ENCODE measurements at places on chromosomes 5 and 9. TPM values are rescaled to one million over a fixed set of nuclear protein-coding genes. Genes with fewer than 3 reads are reported as not detected.

The GNA14 gene
- polyA plus RNA-seq: 16.6 TPM

The TAF11L10 gene
- not detected for polyA plus RNA-seq

The ZFP2 gene
- polyA plus RNA-seq: 9.9 TPM

The JAK2 gene
- 17.2 TPM for polyA plus RNA-seq

The HTR1A gene
- not detected for polyA plus RNA-seq

The EIF4E1B gene
- polyA plus RNA-seq: not detected

The C9orf153 gene
- polyA plus RNA-seq: 0.15 TPM

The GFI1B gene
- 0.52 TPM for polyA plus RNA-seq

All from left kidney (tissue), 8 donors.